ENCODE measurements at places on chromosomes 13 and 19.

DNA sequence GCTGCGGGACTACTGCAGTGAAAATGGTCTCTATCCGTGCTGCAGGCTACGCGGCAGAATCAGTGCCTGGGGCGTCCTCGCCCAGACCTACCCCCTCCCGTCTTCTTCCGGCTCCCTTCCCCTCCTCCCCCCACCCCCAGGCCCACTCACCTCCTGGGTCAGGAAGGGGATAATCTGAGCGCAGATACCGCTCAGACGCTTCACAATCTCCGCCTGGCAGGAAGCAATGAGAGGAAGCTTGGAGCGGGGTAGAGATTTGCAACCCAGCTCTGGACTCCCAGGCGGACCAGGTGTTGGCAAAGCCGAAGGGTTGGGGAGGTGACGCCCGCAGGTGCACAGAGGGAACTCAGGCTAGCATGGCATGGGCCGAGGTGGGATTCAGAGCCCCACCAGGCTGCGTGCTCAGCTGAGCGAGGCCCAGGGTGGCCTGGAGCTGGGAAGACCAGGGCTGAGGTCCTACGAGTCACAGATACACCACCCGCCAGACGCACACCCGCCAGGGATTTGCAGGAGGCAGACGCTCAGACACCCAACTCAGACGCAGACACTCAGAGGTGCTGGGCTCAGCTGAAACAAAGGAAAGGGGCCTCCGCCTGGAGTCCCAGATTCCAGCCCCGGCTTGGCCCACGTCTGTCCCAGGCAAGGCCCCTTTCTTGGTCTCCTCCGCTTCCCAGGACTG, 4.1 kb downstream of the TLE2 start:
- no peak for DNase-seq

DNA sequence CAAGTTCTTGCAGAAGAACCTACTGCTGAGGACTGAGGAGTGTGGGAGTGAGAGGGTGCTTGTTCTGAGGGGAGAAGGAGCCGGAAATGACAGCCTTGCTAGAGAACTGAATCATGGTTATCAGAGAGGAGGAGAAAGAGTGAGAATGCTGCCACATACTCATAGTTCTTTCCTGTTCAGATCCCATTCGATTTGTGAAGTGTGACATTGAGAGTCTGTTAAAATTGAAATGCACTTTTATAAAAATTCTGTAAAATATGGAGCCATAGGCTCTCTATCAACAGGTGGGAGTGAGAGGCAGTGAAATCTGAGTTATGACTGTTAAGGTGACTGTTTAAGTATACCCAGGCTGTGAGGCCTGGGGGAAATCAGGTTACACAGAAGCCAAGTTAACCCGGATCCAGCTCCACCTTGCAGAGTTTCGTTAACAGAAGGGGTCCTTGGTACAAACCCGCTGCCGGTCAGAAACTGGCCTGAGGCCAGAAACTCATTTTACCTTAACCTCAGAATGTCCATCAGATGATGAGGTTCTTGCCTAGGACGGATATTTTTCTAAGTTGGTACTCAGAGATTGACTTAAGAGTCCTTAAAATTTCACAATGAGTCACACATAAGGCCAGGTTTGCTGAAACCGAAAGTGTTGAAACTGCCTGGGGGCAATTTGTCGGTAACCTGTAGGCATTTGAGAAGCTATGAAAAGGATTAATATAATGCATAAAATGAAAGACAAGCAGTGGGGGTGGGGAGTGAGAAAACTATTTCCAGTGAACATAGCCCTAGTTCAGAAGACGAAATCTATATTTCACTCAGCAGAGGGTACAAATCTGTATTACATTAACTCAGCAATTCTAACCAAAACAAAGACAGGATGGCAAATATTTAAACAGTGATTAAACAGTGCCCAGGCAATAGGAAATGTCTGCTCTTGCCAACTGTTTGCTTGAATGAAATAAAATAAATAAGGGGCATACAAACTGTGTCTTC, 350.5 kb downstream of the KCNRG start:
- no peak for DNase-seq

DNA sequence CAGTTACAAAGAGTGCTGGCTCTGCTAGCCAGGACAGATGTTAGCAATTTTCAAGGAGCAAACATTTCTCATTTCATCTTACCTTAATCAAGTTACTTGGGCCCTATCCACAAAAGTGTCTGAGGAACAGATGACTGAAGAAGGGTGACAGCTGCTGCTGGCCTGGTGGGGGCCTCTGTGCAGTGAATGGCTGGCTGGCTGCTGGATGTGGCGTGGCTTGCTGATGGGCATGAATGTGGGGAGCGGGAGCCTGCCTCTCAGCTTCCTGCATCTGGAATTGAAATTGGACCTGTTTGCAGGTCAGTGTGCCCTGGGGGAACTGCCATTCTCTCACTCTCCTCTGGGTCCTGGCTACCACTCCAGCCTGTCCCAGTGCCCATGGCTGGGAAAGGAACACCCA, 94.7 kb downstream of the RGCC start:
- DNase-seq = no peak

- DNase-seq = peak; percentile 78
Measured at GRCh38 chr19:29844891-29845573, 33.2 kb downstream of the CCNE1 start.

DNA sequence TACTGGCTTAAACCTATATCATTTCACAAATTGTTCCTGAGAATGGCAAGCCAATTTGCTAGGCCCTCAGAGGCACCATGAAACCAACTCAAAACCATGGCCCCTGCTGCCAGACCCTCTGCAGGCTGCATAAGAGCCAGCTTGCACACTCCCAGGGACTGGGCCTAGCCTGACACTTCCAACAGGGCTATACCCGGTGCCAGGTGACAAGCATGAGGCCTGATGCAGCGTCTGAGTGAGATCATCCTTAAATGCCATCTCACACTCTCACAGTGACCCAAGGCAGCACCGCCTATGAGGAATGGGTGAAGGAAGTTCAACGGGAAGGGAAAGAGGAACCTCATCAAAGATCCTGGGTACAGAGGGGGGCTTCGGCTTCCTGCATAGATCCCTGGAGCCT, 65.6 kb downstream of the C13orf42 start:
- no peak for DNase-seq

DNA sequence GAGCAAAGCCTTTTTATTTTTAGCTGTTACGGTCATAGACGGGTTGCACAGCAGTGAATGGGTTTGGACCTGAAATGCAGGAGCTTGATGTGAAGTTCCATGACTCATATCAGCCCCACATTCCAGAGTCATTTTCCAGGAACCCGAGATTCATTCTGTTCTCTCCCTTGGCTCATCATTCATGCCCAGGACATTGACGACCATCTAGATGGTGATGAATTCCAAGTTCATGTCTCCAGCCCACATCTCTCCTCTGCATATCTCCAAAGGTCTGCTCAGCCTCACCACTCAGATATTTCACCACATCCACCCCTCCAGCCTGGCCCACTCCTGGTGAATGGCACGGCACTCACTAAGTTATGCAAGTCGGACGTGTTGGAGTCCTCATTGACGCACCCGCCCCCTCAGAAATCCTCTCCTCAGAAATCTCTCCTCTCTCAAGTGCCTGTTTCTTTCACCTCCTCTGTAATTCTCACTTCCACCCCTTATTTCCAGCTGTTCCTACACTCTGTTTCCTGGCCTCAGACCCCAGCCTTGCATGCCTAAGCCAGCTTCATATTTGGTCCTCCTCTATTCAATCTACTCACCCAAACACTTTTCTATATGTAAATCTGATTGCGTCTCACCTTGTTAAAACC, 83.1 kb downstream of the ALOX5AP start:
- peak; percentile 84 for DNase-seq

GRCh38 chr13:102606537-102607309, 9.9 kb downstream of the TPP2 start:
- no peak for DNase-seq

GRCh38 chr13:100138859-100139491, 50.1 kb downstream of the PCCA start:
- DNase-seq = no peak

DNA sequence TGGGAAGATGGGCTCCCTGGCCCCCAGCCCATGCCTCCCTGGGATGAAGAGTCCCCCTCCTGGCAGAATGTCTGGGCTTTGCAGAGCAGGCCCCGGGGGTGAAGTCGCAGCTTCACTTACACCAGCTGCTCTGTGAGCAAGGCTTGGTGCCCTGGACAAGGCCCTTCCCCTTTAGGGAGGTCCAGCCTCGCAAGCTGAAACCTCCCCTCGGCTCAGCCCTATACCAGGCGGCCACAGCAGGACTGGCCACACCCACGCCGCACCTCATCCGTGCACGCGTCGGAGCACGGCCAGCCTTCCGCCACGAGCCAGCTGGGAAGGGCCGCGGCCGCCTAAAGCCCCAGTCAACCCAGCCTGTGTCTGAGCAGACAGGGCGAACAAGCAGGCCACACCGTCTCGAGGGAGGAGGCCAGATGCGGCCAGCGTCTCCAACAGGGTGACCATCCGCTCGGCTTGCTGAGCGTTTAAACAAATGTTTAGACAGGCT, 83.2 kb upstream of the MCF2L start:
- peak; percentile 20 for DNase-seq

GRCh38 chr19:5719274-5719960, 529 bp downstream of the LONP1 start:
- DNase-seq = no peak

DNA sequence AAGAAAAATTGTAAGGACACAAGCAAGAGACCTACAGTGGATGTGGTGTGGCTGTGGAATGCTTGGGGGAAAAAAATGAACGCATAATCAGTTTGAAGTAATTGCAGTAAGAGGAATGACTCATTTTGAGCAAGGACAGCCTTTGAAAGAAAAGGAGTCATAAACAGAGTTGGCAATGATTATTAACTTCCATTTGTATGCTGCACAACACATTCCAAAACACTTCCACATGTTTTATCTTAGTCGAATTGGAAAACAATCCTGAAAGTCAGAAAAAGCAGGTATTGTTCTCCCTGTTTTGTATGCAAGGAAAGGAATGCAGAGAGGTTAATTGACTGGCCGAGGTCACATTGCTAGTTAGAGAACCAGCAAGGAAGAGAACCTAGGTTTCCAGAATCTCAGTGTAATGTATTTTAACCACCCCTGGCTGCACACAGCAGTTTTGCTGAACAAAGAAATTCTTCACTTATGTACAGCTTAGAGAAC, 630.0 kb upstream of the MIR17HG start:
- DNase-seq = peak; percentile 66

DNA sequence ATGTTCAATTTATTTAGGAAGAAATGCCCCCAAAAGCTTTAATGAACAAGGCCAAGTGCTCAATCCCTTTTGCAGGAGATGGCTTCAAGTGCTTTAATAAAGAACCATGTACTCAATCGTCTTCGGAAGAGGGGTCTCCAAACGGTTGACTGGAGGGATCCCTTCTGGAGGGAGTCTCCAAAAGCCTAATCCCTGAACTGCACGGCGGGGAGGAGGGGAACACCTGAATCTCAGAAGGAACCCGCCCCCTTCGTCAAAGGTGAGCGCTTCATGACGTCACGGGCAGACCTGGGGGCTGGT, 505 bp downstream of the PAF1 start:
- DNase-seq = no peak

- peak; percentile 57 for DNase-seq
Measured at GRCh38 chr19:5434970-5435641, 20.1 kb upstream of the ZNRF4 start.

GRCh38 chr19:2814426-2814825, 5.2 kb upstream of the ZNF554 start:
- no peak for DNase-seq

- DNase-seq = no peak
Measured at GRCh38 chr19:30202060-30202600, 170.1 kb upstream of the ZNF536 start.

- no peak for DNase-seq
Measured at GRCh38 chr13:39676315-39676876, 20.9 kb downstream of the COG6 start.

DNA sequence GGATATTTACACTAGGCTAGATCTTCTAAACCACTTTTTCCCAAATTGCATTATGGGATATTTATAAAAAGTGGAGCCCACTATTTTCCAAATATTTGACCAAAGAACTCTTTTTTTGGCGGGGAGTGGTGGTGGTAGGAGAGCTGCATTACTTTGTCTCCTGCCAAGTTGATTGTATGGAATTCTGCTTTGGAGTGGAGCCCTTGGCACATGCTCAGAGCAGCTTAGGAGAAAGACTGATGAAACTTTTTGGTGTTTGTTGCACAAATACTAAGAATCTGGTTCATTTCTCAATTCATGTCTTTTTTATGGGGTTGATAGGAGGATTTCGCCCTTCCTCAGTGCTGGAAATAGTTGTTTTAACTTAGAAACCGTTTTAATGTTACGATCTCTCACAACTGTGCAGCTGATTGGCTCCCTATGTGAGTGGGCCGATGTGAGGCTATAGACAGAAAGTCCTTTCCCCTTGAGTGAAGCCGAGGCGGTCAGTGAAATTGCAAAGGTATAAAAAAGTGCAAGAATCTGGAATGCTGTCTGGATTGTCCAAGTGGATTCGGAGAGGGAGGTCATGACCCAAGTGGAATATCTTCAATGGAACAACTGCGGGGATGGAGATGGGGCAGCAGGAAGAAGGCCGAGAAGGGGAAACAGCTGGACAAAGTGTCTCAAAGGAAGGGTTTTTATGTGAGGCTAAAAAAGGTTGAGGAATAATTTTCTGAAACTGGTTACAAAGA, 415.9 kb downstream of the FGF9 start:
- DNase-seq = no peak

GRCh38 chr13:93726173-93726957, 499.8 kb downstream of the GPC6 start:
- no peak for DNase-seq

DNA sequence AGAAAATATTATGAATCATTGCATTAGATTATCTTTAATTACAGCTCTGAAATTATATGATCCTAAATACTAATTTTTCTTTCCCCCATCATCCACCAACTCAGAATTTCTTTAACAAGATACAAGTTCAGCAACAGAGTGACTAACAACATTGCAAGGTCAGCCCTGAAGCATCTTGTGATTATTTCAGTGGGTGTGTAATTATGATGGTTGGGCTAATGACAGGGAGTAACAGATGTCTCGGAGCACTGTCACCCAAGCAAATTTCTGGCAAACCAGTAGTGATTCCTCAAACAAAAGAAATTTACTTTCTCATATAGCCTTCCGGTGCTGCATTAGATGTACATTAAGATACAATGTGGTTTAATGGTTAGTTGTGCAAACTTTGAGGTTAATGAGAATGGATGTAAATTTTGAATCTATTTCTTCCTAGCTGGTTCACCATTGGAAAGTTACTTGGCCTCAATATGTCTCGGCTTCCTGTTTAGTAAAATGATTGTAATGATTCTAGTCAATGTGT, 238.9 kb downstream of the ITGBL1 start:
- no peak for DNase-seq

Measured in fibroblast of skin of left quadriceps (primary cell).